Adipose tissue (tissue), 3 donors: ENCODE measurements at places on chromosomes 1 and 21. TPM values are rescaled to one million over a fixed set of nuclear protein-coding genes. Genes with fewer than 3 reads are reported as not detected.

Gene MYOC
- polyA plus RNA-seq, result 2.9 TPM

Gene NCMAP
- 3.2 TPM for polyA plus RNA-seq

Gene DMRTA2
- polyA plus RNA-seq, result not detected

Gene GRIK1
- polyA plus RNA-seq, result 0.01 TPM

Gene TOMM20
- polyA plus RNA-seq, result 59.6 TPM

Gene RGS16
- 22.2 TPM for polyA plus RNA-seq

Gene FMO1
- polyA plus RNA-seq, result 2.4 TPM

Gene FMO5
- polyA plus RNA-seq, result 8.2 TPM

Gene COL11A1
- polyA plus RNA-seq, result 0.11 TPM

Gene GCSAML
- polyA plus RNA-seq, result 0.01 TPM

Gene TMEM269
- not detected for polyA plus RNA-seq

Gene CXADR
- 0.11 TPM for polyA plus RNA-seq

Gene OPRD1
- 0.11 TPM for polyA plus RNA-seq

Gene CHML
- 1.9 TPM for polyA plus RNA-seq

Gene LHX8
- polyA plus RNA-seq, result not detected

Gene TNNT2
- polyA plus RNA-seq, result 23.8 TPM

Gene SLC6A17
- 0.91 TPM for polyA plus RNA-seq

Gene OLFML3
- 59.0 TPM for polyA plus RNA-seq

Gene KDF1
- polyA plus RNA-seq, result 10.6 TPM

Gene HAO2
- polyA plus RNA-seq, result not detected

Gene CFAP126
- not detected for polyA plus RNA-seq

Gene CASQ1
- polyA plus RNA-seq, result not detected

Gene NSL1
- 20.7 TPM for polyA plus RNA-seq

Gene HENMT1
- 1.6 TPM for polyA plus RNA-seq

Gene SVBP
- 28.9 TPM for polyA plus RNA-seq

Gene TNFAIP8L2
- polyA plus RNA-seq, result 20.4 TPM

Gene A3GALT2
- polyA plus RNA-seq, result not detected

Gene SYTL1
- polyA plus RNA-seq, result 0.67 TPM

Gene RAP1GAP
- 65.5 TPM for polyA plus RNA-seq

Gene SRSF10
- polyA plus RNA-seq, result 56.8 TPM

Gene CLCA4
- not detected for polyA plus RNA-seq

Gene LRRC38
- polyA plus RNA-seq, result not detected

Gene GRHL3
- polyA plus RNA-seq, result 2.1 TPM

Gene CRYAA
- not detected for polyA plus RNA-seq

Gene ROR1
- polyA plus RNA-seq, result 2.1 TPM

Gene KIF26B
- 0.08 TPM for polyA plus RNA-seq

Gene PRELP
- 5.7 TPM for polyA plus RNA-seq

Gene WDR77
- 9.0 TPM for polyA plus RNA-seq

Gene PROX1
- 3.6 TPM for polyA plus RNA-seq

Gene PEX11B
- polyA plus RNA-seq, result 15.1 TPM

Gene HSPB7
- polyA plus RNA-seq, result 60.6 TPM

Gene PDE9A
- 5.6 TPM for polyA plus RNA-seq

Gene ATP6V1G3
- polyA plus RNA-seq, result not detected

Gene OR14A2
- polyA plus RNA-seq, result not detected
